ENCODE measurements at places on chromosomes 7 and 10.
A peak's percentile ranks its signal among the peaks of the same experiment; 100 is the strongest.

DNA sequence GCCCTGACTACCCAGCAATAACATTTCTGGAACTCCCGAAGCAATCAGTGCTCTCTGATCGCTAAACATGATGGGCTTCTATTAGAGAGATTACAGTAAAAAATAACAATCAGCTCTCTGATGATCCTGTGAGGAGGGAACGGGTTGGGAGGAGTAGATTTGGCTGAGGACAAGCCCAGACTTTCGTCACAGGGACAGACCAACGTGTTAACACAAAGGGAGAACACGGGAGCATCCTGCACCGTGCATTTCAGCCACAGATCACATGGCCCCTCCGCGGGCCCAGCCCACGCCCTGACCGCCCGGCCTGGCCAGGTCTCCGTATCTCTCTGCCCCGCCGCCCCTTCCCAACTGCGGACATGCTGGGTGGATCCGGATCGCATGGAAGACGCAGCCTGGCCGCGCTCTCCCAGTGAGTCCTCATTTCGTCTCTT, 95.0 kb upstream of the AGBL3 start:
- peak overlapping the region; percentile 81 for H3K4me3 ChIP-seq
- H3K27ac ChIP-seq, result peak overlapping the region; percentile 65
- no peaks in the 10 kb centered on the region for H3K27me3 ChIP-seq
- H3K36me3 ChIP-seq, result peaks cover 17% of the 10 kb centered on the region

- no peaks in the 10 kb centered on the region for H3K27me3 ChIP-seq
- H3K4me1 ChIP-seq, result no peaks in the 10 kb centered on the region
- DNase-seq, result no peak
- no peak overlapping the region for H3K4me3 ChIP-seq
Observed at GRCh38 chr7:109178342-109178741, 608.7 kb downstream of the DNAJB9 start.

- DNase-seq, result no peak
- no peak overlapping the region for H3K4me3 ChIP-seq
- H3K27ac ChIP-seq, result no peak overlapping the region
- no peaks in the 10 kb centered on the region for H3K4me1 ChIP-seq
- no peaks in the 10 kb centered on the region for H3K36me3 ChIP-seq
Observed at GRCh38 chr10:131004276-131004675, 307.2 kb downstream of the TCERG1L start.

GRCh38 chr10:44261710-44262455, 123.0 kb downstream of the CXCL12 start:
- no peaks in the 10 kb centered on the region for H3K36me3 ChIP-seq
- no peaks in the 10 kb centered on the region for H3K4me1 ChIP-seq
- no peak overlapping the region for H3K4me3 ChIP-seq

- H3K36me3 ChIP-seq, result no peaks in the 10 kb centered on the region
- no peaks in the 10 kb centered on the region for H3K27me3 ChIP-seq
- H3K4me1 ChIP-seq, result peaks cover 27% of the 10 kb centered on the region
- H3K27ac ChIP-seq, result no peak overlapping the region
Observed at GRCh38 chr7:12107381-12107780, 103.7 kb upstream of the TMEM106B start.

All from PC-3 (cell line).